ENCODE measurements at places on chromosomes 13 and 19.

DNA sequence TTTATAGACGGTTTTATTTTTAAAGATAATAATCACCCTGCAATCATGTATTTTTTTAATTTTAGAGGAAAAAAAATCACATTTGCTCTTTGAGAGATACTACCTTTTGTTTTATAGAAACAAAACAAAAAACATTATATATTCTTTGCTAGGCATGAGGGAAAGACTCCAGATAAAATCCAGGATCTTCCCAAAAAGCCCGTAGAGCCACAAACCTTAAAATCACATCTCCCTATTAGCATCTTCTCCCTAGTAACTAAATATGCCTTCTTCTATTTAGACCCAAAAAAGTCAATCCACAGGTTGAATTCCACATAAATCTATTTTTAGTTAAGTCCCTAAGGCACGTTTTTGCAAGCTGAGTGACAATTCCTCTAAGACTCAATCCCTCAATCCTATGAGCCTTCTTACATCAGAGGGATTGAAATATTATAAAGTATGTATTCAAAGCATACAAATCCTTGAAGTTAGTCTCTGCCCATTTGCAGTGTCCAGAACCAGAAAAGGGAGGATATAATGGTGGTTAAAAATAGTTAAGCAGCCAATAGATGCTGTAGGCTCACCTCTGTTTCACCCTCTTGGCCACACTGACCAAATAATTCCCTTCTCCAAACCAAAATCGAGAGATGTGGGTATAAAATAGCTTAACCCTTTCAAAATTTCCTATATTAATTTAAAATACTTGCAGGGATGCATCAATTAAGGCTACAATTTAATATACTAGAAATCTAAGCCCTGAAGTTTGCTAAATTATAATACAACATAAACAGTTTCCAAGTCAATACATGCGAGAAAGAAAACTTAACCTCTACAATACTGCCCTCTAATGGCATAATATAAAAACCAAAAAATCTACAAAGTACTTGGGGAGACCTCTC lies 64.0 kb downstream of the SERP2 start:
- peak; percentile 42 for DNase-seq

DNA sequence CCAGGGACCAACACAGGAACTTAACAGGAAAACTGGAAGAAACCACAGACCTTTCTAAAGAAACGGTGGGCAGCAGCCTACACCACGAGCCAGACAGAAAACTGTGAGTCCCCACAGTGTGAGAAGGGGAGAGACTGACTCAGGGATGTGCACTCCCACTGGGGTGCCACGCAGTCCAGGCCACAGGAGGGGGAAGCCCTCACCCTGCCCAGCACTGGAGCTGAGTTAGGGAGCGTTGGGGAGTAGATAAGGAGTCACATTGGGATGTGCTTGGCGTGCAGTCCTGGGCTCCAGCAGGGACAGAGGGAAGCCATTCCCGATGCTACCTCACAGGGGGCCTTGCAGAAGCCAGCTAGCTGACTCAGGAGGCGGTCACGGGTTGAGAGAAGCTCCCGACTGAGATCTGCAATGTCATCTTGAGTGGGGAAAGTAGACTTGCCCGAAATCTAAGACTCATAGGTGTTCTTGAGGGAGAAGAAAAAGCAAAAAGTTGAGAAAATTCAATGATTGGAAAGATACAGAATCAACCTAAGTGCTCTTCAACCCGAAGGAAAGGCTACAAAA lies 17.3 kb downstream of the SIGLEC8 start:
- DNase-seq: no peak

GRCh38 chr19:39032063-39032918 lies at the start of gene FBXO27:
FBXO27 (minus strand) TSS chr19:39032549; CDS start chr19:39032227, 322 bp downstream.
- no peak for DNase-seq

- DNase-seq: no peak
These were observed 489.6 kb upstream of the MIR17HG start for GRCh38 chr13:90857921-90858320.

- no peak for DNase-seq
These were observed 10.8 kb downstream of the KRI1 start for GRCh38 chr19:10554760-10555609.
